ENCODE measurements at places on chromosomes 1 and 21.
A peak's percentile ranks its signal among the peaks of the same experiment; 100 is the strongest.

DNA sequence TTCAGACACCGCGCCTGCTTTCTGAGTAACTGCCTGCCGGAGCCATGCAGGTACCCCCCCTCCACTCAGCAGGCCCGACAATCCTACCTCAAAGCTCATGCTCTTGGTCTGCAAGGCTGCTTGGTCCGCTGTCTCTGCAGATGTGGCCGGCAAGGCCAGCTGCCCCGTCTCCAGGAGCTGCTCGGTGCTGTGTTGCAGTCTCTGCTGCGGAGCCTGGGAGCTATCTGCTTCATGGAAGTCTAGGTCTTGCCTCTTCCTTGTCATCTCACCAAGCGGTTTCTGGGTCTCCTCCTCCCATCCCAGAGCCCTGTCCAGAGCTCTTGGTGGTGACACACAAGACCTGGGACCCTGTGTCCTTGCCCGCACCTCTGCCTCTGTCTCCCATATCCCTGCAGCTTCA is 24.0 kb upstream of the GNPAT start:
- no peak overlapping the region for H3K4me3 ChIP-seq
- H3K27me3 ChIP-seq = peaks cover 53% of the 10 kb centered on the region
- H3K27ac ChIP-seq = no peak overlapping the region
- H3K36me3 ChIP-seq = no peaks in the 10 kb centered on the region
- DNase-seq = no peak

DNA sequence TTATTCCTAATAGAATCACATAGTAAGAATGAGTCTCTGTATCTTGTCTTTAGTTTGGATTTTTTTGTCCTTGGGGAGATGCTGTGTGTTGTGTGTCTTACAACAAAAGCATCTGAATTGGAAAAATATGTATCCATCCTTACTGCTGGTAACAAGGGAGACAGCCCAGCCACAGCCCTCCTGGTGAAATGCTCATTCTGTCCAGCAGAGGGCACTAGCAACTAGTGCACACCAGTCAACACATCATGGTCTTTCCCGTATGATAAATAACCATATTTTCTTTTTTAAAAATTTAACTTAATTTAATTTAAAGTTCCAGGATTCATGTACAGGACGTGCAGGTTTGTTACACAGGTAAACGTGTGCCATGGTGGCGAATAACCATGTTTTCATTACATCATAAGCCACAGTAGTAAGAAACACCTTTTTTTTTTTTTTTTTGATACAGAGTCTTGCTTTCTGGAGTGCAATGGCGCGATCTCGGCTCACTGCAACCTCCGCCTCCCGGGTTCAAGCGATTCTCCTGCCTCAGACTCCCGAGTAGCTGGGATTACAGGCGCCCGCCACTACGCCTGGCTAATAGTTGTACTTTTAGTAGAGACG is 245.1 kb downstream of the PTBP2 start:
- H3K4me1 ChIP-seq = peaks cover 4% of the 10 kb centered on the region
- no peaks in the 10 kb centered on the region for H3K27me3 ChIP-seq
- no peaks in the 10 kb centered on the region for H3K36me3 ChIP-seq

DNA sequence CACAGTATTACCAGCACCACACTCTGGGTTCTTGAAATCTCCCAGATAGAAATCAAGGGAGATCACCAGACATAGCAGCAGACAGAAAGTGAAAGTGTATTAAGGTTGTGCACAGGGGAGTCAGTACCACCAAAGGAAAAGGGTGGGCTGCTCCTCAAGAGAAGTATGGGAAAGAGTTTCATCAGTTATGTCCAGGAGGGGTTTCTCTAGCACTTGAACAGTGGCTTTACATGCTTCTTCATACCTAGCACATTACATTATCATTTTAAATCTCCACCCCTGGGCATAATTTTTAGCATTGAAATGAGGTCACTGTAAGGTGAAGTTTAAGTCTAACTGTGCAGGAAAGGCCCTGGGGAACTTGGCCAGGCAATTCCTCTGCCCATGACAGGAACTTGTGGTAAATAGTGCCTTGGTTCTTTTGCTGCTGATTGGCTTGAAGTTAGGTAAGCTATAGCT is 601.0 kb downstream of the NUF2 start:
- H3K4me3 ChIP-seq = no peak overlapping the region
- no peak overlapping the region for H3K27ac ChIP-seq
- no peaks in the 10 kb centered on the region for H3K4me1 ChIP-seq
- no peaks in the 10 kb centered on the region for H3K27me3 ChIP-seq

- no peak overlapping the region for H3K27ac ChIP-seq
- peaks cover 13% of the 10 kb centered on the region for H3K4me1 ChIP-seq
- H3K4me3 ChIP-seq = no peak overlapping the region
- no peaks in the 10 kb centered on the region for H3K36me3 ChIP-seq
- peaks cover 44% of the 10 kb centered on the region for H3K27me3 ChIP-seq
- no peak for DNase-seq
These were observed 6.5 kb upstream of the RGS16 start for GRCh38 chr1:182610606-182611194.

- no peaks in the 10 kb centered on the region for H3K4me1 ChIP-seq
- no peak overlapping the region for H3K4me3 ChIP-seq
- peak; percentile 57 for DNase-seq
- H3K36me3 ChIP-seq = no peaks in the 10 kb centered on the region
These were observed 126.6 kb upstream of the CAMK1G start for GRCh38 chr1:209456878-209457277.

DNA sequence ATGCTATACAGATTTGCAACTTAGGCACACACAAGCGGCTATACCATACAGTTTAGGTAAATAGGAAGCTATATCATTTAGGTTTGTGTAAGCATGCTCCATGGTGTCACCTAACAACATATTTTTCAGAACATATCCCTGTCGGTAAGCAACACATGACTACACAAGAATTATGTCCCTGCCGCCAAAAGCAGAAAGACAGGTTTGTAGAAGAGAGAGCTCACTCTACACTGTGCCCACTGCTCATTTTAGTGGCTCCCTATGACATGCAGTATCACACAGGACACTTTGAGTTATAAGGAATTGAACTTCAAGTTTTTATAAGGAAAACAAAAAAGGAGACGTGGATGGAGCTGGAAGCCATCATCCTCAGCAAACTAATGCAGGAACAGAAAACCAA is 132.5 kb upstream of the KAZN start:
- no peaks in the 10 kb centered on the region for H3K27me3 ChIP-seq
- H3K36me3 ChIP-seq = no peaks in the 10 kb centered on the region
- no peak overlapping the region for H3K27ac ChIP-seq
- no peak for DNase-seq

- no peaks in the 10 kb centered on the region for H3K27me3 ChIP-seq
- no peaks in the 10 kb centered on the region for H3K36me3 ChIP-seq
- H3K4me1 ChIP-seq = no peaks in the 10 kb centered on the region
- no peak for DNase-seq
- no peak overlapping the region for H3K27ac ChIP-seq
- H3K4me3 ChIP-seq = no peak overlapping the region
These were observed 89.7 kb downstream of the MAGI3 start for GRCh38 chr1:113479713-113480676.

GRCh38 chr1:226569879-226570547 is 21.4 kb downstream of the STUM start:
- H3K27me3 ChIP-seq = peaks cover 56% of the 10 kb centered on the region
- peak; percentile 25 for DNase-seq
- H3K27ac ChIP-seq = no peak overlapping the region
- no peaks in the 10 kb centered on the region for H3K4me1 ChIP-seq
- no peaks in the 10 kb centered on the region for H3K36me3 ChIP-seq
- no peak overlapping the region for H3K4me3 ChIP-seq

DNA sequence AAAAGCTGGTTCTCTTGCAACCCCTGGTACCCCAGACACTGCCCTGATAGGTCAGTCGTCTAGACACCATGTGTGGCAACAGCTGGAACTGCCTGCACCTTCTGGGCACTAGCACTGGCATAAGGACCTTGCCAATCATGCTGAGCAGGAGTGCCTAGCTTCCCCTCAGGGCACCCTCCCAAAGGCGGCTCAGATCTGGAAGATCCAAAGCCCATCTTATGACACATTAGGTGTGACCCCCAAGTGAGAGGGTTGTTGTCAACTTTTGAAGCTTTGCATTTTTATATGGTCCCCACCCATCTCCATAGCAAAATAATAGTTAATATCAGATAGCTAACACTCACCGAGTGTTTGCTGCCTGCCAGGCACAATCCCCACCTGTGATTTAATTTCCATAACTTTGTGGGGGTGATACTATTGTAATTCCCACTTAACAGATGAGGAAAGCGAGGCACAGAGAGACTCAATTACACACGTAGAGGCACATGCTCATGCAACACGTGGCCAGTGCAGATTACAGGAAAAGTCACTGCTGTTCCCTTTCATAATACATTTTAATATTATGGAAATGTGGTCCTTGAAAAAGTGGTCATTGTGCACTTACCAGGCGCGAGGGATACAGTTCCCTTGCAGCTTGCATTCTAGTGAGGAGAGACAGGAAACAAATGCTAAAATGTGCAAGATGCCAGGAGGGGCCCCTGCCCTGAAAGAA is 25.8 kb downstream of the EXOC8 start:
- DNase-seq = no peak
- H3K36me3 ChIP-seq = no peaks in the 10 kb centered on the region
- no peaks in the 10 kb centered on the region for H3K4me1 ChIP-seq
- no peak overlapping the region for H3K27ac ChIP-seq

DNA sequence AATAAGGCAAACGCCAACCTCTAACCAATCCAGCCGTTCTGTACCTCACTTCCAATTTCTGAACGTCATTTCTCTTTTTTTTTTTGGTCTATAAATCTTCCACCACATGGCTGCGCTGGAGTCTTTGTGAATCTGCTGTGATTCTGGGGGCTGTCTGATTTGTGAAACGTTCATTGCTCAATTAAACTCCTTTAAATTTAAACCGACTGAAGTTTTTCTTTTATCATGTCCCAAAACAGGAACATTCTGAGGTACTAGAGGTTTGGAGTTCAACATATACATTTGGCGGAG is 65.5 kb upstream of the BACH1 start:
- no peak for DNase-seq
- H3K27ac ChIP-seq = peak overlapping the region; percentile 77
- H3K36me3 ChIP-seq = no peaks in the 10 kb centered on the region
- no peaks in the 10 kb centered on the region for H3K27me3 ChIP-seq

- no peak overlapping the region for H3K4me3 ChIP-seq
- peak; percentile 46 for DNase-seq
- peaks cover 35% of the 10 kb centered on the region for H3K36me3 ChIP-seq
- H3K27ac ChIP-seq = no peak overlapping the region
These were observed 662.5 kb upstream of the USP24 start for GRCh38 chr1:55877437-55878232.

DNA sequence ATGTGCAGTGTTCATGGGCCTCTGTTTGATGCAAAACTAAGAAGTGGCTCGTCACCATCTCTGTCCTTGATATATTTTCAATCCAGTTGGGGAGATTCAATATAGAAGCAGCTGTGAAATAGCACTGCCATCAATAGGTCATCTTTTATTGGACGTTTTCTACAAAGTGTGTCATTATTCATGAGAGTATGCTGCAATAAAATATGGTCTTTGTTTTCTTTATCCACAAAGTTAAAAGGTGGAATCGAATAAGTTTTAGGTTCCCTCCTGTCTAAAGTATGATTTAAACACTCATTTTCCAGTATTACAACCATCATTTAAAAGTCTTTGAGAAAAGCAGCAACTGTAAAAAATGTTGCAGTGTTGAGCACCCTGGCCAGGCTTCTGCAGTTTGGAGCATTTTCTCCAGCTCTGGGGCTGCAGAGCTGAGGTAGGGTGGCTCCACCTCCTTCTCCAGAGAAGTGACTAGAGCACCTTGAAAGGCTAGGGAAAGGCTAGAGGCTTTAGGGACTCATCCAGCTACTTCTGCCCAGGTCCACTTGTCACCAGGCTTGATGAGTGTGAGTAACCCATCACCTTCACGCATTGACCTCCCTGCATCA is 56.5 kb upstream of the DNAH14 start:
- peak overlapping the region; percentile 41 for H3K27ac ChIP-seq
- H3K27me3 ChIP-seq = peaks cover 10% of the 10 kb centered on the region
- H3K36me3 ChIP-seq = no peaks in the 10 kb centered on the region
- H3K4me1 ChIP-seq = peaks cover 5% of the 10 kb centered on the region

DNA sequence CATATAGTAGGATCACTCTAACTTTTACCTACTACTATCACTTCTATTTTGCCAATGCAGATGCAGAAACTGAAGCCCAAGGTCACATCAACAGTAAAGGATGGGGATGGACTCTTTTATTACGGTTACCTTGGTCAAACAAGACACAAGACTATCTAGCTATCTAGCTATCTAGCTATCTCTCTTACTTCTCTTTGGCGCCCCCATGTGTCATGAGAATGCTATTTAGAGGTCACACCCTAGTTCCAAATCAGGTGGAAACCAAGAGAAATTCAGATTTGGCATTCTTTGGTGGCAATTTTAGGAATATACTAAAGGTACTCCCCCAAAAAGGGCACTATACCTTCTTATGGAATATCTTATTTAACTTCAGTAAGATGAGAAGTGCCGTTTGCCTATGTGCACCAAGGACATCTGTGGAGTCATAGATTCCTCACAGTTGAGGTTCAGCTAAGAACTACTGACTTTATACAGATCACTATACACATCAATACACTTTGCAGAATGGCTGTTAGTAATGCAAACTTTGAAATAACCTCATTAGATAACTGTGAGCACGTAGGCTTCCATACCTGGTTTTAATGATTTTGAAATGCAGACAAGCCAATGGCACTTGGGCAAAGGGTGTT is 6.7 kb downstream of the ZNF648 start:
- DNase-seq = no peak
- H3K36me3 ChIP-seq = no peaks in the 10 kb centered on the region
- no peaks in the 10 kb centered on the region for H3K4me1 ChIP-seq
- H3K27ac ChIP-seq = no peak overlapping the region
- H3K27me3 ChIP-seq = peaks cover 29% of the 10 kb centered on the region
